ENCODE measurements at places on chromosomes 11 and 22.

DNA sequence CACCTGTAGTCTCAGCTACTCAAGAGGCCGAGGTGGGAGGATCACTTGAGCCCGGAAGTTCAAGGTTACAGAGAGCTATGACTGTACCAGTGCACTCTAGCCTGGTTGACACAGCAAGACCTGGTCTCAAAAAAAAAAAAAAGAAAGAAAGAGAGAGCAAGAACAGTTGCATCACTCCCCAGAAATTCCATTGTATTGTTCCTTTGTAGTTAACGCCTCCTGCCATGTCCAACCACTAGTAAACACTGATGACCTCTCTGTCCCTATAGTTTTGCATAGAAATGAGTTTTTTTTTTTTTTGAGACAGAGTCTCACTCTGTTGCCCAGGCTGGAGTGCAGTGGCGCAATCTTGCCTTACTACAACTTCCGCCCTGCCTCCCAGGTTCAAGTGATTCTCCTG is 10.8 kb downstream of the PATL1 start:
- no peak for DNase-seq

- no peak for DNase-seq
Measured at GRCh38 chr11:62930157-62930556, 9.0 kb upstream of the CHRM1 start.

DNA sequence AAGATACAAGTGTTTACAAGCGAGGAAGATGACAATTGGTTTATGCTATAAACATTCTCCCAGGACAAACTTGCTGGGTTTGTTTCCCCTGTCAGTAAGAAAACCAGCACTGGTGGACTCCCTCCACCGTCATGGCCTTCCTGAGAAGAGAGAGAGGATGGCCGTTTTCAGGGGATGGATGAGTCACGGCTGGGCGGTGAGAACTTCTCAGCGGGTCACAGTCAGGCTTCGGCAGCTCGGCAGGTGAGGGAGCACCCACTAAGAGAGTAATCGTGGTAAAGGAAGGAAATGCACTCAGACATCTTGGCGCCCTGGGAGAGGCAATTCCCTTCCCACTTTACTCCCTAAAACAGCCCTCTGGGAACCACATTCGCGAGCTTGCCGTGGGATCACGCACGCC is 83.9 kb downstream of the NCAM1 start:
- DNase-seq, result no peak

DNA sequence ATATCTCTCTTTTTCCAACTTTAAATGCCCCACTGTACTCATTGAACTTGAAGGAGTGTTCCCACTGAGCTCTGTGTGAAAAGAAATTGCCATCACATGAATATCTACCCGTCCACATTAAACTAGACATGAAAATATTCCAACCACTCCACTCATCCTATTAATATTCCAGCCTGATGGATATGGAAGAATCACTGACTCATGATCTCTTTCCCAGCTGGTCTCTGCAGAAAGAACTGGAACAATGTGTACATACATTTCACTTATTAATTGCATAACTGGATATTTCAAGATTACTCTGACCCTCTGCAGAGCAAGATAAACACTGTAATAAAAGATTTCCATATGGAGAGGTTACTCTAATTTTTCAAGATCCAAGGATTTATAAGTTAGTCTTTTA is 711.1 kb upstream of the LRRC4C start:
- no peak for DNase-seq

GRCh38 chr22:28068826-28069225 is 149.8 kb upstream of the PITPNB start:
- DNase-seq, result no peak

- no peak for DNase-seq
Measured at GRCh38 chr11:77125695-77126094, 2.4 kb upstream of the MYO7A start.

DNA sequence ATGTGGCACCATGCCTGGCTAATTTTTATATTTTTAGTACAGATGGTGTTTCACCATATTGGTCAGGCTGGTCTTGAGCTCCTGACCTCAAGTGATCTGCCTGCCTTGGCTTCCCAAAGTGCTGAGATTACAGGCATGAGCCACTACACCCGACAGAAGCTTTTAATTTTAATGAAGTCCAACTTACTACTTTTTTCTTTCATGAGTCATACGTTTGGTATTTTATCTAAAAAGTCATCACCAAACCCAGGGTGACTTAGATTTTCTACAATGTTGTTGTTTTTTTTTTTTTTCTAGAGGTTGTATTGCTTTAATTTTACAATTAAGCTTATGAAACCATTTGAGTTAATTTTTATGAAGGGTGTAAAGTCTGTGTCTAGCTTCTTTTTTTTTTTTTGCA is 34.9 kb downstream of the JRKL start:
- DNase-seq, result no peak

GRCh38 chr22:23495614-23496444 is 84.3 kb downstream of the IGLL1 start:
- DNase-seq, result no peak

DNA sequence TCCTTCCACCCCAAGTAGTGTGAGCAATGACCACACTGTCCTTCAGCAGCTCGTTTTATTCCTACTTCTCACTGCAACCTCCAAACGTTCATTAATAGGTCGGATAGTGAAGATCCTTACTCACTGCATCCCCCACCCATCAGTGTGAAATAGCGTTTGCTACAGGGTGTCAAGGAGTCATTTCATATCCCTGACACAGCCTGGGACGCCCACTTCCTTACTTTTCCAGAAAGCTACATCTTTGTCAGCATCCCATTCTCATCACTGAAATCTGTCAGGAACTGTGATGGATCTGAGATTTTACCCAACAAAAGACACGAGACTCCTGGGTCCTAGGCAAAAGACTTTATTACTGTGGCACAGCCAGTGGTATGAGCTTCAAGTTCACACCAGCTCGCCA is 592.4 kb downstream of the NTM start:
- DNase-seq, result no peak

GRCh38 chr22:41781507-41781906 is 19.0 kb upstream of the CCDC134 start:
- no peak for DNase-seq

DNA sequence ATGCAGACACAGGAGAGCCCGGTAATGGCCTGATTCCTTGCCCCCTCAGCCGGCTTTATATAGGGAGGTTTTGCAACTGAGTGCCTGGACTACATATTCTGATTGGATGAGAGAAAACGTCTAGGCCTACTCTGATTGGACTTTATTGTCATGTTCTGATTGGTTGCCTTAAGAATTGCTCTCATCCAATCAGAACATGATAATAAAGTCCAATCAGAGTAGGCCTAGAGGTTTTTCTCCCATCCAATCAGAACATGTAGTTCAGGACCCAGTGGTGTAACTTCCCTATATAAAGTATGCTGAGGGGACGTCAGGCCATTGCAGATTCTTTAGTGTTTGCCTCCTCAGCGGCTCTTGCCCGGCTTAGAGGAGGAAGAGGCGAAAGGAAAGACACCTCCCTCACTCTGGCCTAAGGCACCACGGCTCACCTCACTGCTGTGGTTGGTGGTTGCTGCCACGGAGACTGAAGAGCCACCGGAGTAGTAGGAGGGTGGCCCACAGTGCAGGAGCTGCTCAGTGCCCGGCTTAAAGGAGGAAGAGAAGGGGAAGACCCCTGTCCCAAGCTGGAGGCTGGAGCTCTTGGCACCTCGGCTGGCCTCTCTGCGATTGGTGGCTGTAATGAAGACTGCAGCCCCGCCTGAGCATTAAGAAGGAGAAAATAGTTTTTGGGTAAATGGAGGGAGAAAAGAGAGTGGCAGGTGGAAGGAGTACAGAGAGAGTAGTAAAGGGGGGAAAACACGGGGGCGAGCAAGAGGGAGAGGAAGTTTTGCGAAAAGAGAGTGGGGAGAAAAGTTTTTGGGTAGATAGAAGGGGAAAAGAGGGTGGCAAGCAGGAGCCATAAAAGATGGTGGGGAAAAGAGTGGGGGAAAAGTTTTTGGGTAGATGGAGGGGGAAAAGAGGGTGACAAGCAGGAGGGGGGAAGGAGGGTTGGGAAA is 116.7 kb upstream of the SERPIND1 start:
- DNase-seq, result no peak

DNA sequence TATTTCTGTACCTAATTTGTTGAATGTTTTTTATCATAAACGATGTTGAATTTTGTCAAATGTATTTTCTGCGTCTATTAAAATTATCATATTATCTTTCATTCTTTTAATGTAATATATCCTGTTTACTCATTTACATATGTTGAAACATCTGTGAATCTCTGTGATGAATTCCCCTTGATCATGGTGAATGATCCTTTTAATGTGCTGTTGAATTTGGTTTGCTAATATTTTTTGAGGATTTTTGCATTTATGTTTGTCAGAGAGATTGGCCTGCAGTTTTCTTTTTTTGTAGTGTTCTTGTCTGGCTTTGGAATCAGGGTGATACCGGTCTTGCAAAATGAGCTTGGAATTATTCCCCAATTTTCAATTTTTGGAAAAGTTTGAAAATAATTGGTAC is 569.3 kb upstream of the CCDC179 start:
- no peak for DNase-seq

DNA sequence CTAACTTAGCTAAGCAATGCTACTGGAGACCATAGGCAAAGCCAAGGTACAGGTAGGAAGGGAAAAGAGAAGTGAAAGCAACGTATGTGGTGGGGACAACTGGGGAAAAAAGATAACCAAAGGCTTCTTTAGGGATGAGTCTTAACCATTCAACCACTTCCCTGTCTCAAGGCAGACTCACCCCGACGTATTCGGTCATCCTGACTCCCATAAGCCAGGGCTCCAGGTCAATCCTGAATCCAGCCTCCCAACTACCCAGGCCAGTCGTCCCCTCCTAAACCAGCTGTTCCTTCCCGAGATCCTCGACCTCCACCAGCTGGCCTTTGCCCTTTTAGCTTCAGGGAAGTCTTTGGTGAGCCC is 330 bp downstream of the ACP2 start:
- DNase-seq, result no peak

DNA sequence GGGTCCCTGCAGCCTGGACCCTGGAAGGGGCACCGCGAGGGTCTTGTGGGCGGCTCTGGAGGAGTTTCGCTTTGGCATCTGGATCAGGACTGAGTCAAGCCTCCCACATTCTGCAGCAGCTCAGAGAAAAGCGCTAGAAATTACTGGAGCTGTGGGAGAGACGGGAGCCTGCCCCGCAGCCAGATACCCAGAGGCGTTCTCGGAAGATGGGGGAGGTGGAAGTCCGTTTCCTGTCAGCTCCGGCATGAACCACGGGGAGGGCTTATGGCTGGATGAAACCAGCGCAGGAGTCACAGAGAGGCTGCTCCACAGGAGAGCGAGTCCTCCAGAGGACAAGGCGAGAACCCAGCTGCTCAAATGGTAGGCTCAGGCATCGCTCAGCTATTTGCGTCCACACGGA is 379.3 kb downstream of the OPCML start:
- no peak for DNase-seq

GRCh38 chr11:5252192-5252918 is 2.2 kb downstream of the HBG2 start:
- DNase-seq, result no peak

GRCh38 chr11:13602844-13603243 is 65.6 kb upstream of the FAR1 start:
- no peak for DNase-seq

DNA sequence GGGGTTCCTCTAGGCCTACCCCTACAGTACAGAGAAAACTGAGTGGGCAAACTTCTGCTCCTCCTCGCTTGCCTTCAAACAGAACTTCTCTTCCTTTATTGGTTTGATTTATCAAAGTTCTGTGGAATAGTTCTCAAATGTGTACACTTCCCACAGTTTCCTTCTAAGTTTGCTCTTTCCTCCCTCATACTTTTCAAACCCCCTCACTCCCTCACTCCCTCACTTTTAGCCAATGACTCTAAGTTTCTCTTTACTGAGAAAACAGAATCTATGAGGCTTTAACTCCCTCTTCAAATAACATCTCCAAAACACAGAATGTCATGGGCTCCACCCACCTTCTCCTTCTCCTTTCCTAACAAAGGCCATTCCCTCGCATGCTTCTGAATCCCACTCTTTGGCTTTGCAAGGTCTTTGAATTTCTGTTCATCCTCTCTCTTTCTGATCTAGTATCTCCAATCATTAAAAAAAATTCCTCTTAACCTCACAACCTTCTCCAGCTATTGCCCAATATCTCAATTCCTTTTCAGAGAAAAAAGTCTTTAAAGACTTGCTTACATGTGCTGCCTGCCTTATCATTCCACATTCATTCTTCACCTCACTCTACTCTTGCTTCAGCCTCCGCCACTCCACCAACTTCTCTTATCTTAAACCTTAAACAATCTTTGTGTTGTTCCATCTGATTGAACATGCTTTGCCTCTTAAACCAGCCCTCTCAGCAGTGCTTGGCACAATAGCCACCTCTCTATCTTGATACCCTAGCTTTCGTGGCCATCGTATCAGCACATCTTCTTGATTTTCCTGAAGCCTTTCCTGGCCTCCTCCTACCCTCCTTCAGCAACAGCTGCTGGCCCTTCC is 57.2 kb downstream of the DDI1 start:
- DNase-seq, result no peak
